Hematopoietic multipotent progenitor cell treated with erythropoietin and hydrocortisone succinate and interleukin-3 and kit ligand, for 15 days (in vitro differentiated cells): ENCODE measurements at places on chromosomes 7 and 10.

- DNase-seq: no peak
Measured at GRCh38 chr10:19847321-19847720, 31.1 kb downstream of the PLXDC2 start.

- no peak for DNase-seq
Measured at GRCh38 chr10:43287056-43288007, 20.5 kb upstream of the RASGEF1A start.

- no peak for DNase-seq
Measured at GRCh38 chr10:9311702-9312499, 1257.4 kb downstream of the GATA3 start.

GRCh38 chr10:86500846-86501245, 20.7 kb downstream of the WAPL start:
- DNase-seq: no peak

DNA sequence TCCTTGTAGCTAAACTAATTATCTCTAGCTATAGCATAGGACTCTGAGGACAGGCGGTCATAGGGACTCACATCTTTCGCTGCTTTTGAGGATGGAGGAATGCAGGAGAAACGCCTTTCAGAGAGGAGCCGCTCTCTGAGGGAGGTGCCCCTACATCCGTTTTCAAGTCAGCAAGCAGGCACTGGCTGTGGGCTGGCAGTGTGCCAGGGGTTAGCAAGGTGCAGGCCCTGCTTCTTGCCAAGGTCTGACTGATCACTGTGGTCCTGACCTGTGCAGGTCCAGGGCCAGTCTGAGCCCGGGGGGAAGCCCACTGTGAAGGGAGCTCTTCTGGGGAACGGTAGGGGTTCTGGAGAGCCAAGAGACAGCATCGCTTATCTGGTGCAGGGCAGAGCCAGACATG, 89.4 kb downstream of the SH3PXD2A start:
- DNase-seq: peak; percentile 24

DNA sequence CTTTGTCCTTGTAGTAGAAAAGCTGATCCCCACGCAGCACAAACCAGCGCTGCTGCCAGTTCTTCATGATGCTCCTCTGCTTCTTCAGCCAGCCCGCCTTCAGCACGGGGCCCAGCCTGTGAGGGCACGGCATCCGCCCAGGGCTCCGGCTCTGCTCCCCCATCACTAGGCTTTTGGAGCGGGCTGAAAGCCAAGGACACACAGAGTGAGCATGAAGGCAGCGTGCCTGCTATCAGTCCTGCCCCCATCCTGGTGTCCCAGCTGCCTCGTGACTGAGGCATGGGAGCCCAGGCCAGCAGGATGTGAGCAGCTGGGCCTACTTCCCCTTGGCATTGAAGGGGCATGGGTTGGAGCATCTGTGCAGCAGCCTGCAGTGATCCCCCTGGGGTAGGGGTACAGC, 21.9 kb downstream of the ARHGAP22 start:
- no peak for DNase-seq

DNA sequence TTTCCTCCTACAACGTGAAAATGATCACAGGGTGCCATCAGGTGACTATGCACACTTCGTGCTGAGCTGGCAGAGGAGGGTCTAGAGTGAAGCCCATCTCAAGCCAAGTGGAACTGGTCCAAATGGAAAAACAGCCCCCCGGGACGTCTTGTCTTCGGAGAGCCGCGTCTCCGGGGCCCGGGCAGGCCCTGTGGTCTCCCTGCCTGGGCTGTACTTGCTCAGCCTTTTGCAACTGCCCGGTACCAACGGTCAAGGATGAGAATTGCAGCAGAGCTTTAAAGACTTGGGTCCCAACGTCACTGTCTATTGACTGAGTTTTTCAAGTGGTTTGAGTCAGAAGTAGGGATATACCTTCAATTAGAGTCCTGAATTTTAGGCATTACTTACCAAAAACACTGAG, 315.5 kb downstream of the PTPRN2 start:
- DNase-seq: no peak

GRCh38 chr7:120320218-120320961, 47.4 kb downstream of the KCND2 start:
- no peak for DNase-seq
